ENCODE measurements at places on chromosomes 2 and 18.

- DNase-seq: no peak
These were observed 29.0 kb downstream of the FMNL2 start for GRCh38 chr2:152363936-152364335.

GRCh38 chr2:202317080-202317857, 51.7 kb downstream of the NOP58 start:
- DNase-seq: peak; percentile 84

- no peak for DNase-seq
These were observed 353.1 kb downstream of the EIPR1 start for GRCh38 chr2:3024401-3024935.

- DNase-seq: no peak
These were observed 107.9 kb upstream of the DLX2 start for GRCh38 chr2:172210599-172210998.

DNA sequence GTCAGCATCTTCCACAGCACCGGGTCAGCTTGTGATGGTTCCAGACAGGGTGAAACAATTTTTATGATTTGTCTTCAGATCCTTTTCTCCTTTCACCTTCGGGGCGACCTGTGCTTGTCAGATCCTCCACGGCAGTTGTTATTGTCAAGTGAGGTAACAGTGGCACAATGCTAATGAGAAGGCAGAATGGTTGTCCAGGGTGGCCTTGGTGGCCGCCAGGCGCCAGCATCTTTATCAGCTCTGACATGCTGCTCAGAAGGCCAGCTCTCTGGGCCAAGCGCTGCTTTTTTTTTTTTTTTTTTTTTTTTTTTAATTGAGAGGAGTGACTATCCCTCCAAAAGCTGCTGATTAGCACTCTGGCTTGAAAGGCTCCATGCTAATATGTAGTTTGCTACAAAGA, 52.3 kb upstream of the MGAT5 start:
- DNase-seq: no peak

DNA sequence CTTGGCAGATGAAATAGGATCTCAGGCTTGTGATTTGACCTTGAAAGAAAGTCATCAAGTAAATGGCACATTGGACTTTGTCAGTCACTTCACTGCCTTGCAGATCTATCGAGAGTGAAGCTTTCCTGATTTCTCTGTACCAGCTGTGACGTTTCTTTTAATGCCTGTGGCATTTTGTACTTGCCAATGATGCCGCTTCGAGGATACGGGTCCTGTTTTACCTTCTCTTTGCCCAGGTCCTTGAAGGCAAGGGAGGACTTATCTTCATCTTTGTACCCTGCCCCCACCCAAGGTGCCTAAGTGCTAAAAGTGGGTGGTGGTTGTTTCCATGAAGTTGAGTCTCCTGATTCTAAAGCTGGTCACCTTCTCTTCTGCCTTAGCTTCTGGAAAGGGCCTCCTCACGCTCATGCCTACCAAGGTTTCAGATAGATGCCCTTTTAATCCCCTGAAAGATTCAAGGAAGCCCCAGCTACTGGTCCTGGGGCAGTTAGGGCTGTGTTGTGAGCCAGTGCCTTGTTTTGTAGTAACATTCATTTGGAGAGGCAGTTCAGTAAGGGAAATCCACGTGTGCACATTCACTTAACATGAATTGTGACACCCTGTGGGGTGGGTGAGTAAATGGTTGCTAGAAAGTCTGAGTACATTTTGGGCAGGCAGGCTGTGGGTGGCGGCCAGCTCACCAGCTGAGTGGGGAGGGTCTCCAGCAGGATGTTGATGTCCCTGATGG, 6.1 kb downstream of the LBH start:
- no peak for DNase-seq

- DNase-seq: no peak
These were observed 710.6 kb upstream of the FANCL start for GRCh38 chr2:58951722-58952121.

- DNase-seq: no peak
These were observed 103.8 kb downstream of the PXDN start for GRCh38 chr2:1640301-1641135.

DNA sequence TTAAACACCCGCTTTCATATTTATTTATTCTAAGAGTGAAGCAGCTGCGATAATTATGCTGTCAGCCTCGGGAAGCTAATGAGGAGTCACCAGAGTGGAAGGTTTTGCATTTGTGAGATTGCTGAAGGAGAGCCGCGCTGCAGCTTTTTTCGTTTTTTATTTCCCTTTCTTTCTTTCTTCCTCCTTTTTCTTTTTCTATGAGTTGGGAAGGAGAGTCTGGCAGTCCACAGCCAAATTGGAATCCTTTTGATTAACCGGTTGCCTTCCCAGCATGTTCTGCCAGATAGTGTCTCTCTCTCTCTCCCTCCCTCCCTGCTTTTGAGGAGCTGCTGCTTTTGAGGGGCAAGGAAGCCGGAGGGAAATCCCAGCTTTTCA, 82.1 kb downstream of the CDK15 start:
- DNase-seq: no peak

DNA sequence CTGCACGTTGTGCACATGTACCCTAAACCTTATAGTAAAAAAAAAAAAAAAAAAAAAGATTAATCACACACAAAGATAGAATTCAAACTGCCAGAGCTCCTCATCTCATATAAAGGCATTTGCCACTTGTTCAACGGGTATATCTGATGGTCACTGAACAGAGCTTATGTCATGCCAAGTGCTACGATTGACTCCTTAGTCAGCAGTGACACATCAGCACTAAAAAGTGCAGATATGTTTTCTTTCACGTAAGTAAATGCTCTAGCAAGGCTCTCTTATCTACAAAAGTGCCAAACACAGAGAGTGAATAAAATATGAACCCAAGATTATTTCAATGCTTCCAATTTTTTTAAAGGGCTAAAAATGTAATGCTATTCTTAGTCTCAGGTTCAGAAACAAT, 1.1 kb downstream of the LMAN1 start:
- no peak for DNase-seq

GRCh38 chr2:174967691-174968260, 37.4 kb downstream of the CHN1 start:
- DNase-seq: no peak

DNA sequence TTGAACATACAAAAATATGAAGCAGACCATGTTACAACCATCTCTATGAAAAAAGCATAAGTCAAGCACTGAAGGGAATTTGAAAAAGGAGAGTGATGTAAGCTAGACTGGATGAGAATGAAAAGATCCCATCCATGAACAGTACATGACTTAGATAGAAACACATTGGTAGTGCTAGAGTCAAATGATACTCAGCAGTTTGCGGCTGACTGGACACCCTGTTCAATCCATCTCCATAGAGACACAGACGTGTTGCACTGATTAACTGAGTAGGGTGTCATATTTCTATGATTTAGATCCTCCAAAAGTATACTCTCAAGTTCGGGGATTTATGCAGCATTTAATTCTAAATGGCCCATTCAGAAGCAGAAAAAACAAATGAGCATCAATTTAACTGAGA, 674.3 kb upstream of the NRXN1 start:
- no peak for DNase-seq

- DNase-seq: no peak
These were observed 7.5 kb upstream of the RNF144A start for GRCh38 chr2:6909431-6910385.

DNA sequence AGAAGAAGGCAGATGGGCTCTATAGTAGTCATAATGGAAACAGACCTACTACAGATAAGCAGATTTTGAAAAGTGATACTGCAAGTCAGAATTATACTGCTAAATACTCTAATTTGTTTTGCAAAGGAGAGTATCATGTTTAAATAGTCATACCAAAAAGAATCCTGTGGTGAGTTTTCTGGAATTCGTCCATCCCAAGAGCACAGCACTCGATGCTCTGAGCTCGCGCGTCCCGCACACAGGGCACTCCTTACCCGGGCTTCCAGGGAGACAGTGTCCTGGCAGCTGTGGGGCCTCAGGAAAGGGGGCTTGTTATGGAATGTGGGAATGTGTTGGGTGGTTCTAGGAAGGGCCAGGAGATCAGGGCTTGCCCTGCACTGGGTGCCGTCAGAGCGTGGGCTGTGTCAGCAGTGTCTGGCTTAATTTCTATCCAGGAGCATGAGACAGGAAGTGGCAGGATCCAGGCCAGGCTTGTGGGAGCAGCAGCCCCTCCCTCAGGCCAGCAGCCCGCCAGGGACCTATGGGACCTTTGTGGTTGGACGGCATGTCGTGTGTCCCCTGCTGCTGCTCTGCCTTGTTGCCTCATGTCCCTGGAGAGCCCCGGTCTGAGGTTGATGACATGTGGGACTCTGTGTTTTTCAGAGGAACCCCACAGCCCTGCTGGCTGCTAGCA, 193.2 kb upstream of the TPO start:
- DNase-seq: no peak

DNA sequence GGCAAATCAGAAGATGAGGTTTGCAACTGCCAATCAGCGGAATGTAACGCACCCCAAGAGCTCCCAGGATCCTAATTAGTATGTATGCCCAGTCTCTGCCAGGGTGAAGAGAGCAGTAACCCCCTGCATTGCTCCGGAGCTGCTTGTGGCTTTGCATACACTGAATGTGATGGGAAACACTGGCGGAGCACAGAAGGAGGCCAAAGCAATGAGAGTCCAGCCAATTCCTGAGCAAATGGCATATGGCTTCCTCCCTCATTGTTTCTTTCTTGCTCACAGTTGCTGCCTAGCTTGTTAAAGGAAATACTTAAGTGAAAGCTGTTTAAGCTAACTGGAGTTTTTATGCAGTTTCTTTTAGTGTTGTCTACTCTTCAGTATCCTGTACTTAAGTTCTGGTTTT, 343.5 kb upstream of the NT5C1B start:
- no peak for DNase-seq

DNA sequence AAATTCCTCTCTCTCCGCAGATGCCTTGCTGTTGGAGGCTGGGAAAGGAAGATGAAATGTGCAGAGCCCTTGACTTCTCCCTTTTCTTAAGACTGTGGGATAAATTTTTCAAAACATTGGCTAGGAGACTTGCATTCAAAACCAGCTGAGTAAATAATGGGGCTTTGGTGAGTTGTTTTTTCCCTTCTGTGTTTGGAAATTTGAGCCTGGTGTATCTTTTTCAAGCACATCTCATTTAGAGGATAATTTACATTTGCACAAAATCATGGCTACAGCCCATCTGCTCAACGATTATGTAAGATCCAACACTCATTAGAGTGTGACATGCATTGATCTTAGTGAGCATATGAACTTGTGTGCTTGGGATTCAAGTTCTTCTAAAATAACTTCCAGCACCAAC, 112.1 kb upstream of the ATP8B1 start:
- no peak for DNase-seq

- DNase-seq: no peak
These were observed 378.4 kb upstream of the HNRNPA3 start for GRCh38 chr2:176834226-176834625.

DNA sequence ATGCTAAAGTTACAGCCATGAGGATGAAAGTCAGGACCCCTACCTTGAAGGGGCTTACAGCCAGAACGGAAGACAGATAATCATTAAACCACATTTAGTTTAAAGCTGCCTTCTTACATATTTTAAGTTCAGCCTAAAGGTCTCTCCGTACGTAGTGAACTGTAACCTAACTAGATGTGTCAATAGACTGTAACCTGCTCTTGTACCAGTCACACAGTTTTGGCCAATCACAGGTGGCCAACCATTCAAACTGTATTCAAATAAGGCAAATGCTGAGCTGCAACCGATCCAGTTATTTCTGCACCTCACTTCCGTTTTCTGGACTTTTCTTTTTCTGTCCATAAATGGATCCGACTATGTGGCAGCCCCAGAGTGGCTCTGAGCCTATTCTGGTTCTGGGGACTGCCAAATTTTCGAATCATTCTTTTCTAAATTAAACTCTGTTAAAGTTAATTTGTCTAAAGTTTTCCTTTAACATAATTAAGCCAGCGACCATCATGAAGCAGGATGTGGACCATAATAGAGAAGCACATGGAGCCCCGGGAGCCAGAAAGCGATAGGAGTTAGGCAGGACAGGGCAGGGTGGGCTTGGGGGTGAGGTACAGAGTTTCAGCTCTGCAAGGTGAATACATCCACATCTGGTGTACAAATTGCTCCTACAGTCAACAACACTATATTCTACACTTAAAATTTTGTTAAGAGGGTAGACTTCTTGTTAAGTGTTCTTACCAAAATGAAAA, 48.4 kb upstream of the YPEL5 start:
- no peak for DNase-seq

DNA sequence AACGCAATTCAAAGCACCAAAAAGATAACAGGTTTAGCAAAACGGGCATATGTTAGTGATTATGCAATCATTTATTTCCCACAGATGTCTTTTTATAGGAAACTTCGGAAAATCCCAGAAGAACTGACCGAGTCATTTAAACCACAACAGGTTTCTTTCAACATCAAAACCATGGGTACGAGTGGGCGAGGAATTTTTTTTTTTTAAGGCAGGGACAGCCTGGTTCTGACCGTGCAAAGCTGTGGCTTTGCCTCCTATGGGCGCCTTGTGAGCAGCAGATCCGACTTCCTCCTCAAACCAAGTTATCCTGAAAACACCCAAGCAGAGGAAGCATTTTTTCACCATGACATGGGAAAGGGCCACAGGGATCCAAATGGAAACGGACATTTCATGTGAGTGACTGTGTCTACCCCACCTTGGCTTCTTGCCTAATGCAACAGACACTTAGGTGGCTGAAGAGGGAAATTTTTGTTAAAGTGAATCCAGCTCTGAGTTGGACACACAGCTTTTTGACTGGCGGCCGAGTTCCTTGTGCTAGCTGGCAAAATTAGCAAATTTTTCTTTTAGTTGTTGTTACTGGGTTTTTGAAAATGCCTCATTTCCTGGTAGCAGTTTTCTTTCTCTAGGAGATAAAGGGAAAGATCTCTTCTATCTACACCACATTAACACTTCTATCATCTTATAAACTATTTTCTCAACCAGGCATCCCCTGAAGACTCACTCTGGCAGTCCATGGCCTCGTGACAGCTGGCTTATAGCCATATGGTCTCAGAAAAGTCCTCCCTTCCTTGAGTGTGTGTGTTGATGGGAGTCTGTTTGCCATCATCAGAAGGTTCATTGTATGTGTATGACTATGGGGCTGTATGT, 487.4 kb upstream of the ZEB2 start:
- DNase-seq: peak; percentile 96

- no peak for DNase-seq
These were observed 9.1 kb downstream of the AGXT start for GRCh38 chr2:240877460-240878340.

DNA sequence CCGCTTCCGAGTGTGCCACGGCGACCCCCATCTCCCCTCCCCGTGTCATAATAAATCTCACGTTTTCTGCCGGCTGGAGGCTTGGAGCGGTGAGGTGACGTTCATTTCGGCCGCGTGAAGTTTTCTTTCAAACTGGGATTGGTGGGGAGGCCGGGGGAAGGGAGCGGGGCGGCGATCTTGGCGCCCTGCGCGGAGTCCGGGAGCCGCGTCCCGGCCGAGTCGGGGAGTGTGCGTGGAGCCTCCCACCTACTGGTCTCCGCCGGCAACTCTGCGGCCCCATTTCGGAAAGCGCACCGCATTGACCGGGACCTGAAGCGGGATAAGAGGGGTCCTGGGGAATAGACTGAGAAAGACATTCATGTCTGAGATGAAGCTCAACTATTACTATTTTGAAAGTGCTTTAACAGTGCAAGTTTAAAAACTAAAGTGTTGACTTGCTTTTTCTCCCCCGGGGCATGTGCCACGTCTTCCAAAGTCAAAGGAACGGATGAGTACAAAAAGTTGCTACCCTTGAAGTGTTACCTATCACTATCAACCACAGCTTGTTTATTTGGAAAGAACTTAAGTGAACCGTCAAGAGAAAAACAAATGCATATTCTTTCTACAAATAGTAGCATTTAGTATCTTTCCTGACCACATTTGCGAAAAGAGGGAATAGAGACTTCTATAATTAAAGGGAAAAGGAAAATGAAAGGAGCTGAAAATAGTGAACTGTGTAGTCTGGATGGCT, 818 bp upstream of the IKZF2 start:
- no peak for DNase-seq
